ENCODE measurements at places on chromosomes 3 and 15.

- no peak for DNase-seq
Observed at GRCh38 chr3:55480911-55481743, 6.0 kb downstream of the WNT5A start.

GRCh38 chr3:193734737-193735366, 141.8 kb downstream of the OPA1 start:
- no peak for DNase-seq

DNA sequence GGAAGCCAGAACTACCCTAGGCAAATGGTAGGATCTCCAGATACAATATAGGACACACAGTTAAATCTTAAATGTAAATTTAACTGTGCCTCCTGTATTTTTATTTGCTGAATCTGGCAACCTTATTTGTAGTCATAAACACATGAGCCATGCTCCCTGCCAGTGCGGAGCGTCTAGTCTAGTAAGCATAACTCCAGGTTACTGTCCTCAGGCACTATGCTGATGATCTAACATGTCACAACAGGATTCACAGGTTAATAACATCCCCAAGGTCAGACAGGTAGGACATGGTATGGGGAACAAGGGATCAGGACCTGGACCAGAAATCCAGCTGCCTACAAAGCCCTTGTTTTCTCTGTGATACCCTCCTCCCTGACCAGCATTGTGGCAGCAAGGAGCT, 305.1 kb downstream of the CACNA2D3 start:
- no peak for DNase-seq

DNA sequence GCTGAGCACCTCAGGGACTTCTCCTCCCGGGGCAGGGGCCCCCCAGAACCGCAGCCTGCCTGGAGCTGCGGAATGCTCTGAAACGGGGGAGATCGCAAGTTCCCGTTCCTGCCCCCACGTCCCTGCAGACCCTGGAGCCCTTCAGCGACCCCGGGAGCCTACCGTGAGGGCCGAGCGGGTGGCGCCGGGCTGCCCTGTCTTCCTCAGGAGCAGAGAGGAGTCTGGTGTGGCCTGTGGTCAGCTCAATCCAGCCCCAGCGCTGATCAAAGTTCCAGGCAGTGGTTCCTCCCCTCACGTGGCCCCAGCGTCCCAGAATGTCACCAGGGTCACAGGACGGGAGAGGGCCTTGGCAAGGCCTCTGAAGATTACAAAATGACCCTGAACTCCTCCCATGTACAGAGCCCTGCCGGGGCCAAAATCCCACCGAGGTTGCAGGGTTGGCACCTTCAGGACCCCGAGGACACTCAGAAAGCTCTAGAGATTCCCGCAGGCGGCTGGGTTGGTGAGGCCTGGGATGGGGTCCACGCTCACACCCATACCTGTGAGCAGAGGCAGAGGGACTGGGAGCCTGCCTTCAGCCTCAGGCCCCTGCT, at the start of gene CPN2:
TSS of gene CPN2 (minus strand) at position 249 of the 593 bp plus-strand sequence. CDS start 8,626 bp downstream, outside the sequence.
- no peak for DNase-seq

GRCh38 chr15:77569729-77570125, 63.0 kb downstream of the LINGO1 start:
- DNase-seq: no peak

- no peak for DNase-seq
Observed at GRCh38 chr3:142601713-142602112, 5.5 kb downstream of the PLS1 start.

DNA sequence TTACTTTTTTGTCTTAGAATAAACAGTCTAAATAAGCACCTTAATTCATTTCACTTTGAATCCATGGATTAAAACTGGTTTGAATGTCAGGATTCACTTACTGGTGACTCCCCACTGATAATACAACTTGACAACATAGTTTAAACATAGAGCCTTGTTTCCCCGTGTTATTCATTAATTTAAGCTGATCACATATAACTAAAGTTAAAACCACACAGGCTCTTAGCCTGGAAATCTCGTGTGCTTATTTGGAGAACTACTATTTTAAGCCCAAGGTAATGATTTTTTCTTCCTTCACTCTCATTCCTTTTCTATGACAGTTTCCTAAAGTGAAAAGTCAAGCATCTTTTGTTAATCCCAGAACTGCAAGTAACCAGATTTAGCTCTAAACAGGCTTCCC, 64.2 kb downstream of the HACD2 start:
- no peak for DNase-seq

- DNase-seq: no peak
Observed at GRCh38 chr3:183008800-183009199, 28.5 kb upstream of the DCUN1D1 start.

DNA sequence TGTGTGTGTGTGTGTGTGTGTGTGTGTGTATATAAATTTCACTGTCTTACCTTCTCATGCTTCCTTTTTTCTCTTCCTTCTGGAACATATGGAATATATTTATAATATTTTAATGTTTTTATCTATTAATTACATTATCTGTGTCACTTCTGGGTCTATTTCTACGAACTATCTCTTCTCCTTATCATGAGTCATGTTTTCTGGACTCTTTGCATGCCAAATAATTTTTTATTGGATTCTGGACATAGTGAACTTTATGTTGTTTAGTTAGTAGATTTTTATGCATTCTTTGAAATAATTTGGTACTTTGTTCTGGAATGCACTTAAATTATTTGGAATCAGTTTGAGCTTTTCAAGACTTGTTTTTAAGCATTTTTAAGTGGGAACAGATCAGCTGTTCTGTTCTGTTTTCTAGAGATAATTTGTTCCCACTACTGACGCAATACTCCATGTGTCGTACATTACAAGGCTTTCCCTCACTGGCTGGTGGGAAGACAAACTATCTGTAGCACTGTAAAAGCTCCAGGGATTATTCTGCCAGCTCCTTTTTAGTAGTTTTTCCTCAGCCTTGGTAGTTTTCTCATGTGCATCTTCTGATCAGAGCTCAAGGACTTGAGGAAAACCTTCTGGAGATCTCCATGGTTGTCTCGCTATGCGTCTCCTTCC, 302.0 kb downstream of the CLSTN2 start:
- no peak for DNase-seq

GRCh38 chr3:17195856-17196604, 311.3 kb downstream of the PLCL2 start:
- no peak for DNase-seq

DNA sequence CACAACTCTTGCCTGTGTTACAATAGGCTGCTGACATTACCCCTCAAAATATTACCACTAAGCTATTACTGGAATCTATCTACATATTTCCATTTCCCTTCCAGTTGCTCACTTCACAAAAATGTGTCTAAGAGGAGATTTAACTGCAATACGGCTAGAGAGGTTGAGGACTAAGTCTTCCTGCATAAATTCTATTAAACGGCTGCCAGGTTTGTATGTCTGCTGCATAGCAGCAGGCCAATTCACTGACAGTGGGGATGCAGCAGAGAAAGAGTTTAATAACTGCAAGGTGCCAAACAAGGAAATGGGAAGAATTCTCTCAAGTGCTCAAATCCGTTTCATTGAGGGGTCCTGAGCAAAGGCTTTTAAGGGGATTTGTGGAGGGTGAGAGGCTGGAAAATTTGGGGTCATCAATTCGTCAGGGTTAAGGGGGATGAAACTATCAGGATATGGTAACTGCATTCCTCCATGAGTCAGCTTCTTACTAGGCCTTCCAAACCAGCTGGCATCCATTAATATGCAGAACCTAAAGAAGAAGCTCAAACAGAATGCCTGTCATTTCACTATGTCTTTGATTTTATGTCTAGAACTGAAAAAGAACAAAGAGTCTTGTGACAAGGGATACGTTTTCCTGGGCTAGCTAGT, 675.6 kb downstream of the TBL1XR1 start:
- DNase-seq: no peak

DNA sequence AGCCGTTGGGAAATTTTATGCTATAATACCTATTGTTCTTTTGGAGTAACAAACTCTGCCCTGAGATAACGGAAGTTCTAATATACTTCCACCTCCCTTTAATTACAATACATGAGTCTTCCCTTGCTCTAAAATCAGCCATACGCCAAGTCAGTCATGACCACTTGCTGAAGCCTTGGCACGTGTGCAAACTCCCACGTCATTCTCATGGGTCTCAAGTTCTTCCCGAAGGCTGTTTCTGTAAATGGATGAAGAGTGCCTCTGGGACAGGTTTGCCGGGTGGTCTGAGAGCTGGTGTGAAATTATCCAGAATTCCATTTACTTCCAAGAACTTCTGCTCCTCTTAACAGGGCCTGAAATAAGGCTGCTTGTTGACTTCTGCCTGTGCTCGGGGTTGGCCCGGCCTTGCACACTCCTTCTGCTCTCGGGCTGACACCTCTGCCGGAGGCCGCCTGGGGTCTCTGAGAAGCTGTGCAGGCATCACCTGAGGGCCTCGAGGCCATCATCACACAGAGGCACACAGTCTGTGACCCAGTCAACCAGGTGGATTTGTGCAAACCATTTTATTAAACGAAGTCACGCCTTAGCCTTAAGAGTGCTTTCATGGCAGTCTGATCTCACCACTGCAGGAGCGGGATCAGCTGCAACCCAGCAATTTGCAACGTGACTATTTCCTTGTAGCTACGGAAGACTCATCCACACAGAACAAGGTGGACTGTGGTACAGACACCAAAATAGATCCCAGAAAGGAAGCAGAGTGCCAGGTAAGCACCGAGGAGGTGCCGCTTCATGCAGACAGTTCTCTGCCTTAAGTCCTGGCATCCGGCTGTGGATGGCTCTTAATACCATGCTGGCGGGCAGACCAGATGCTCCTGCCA, 120.1 kb downstream of the ADAMTS17 start:
- no peak for DNase-seq

GRCh38 chr3:76834657-76835056, 205.2 kb upstream of the ROBO2 start:
- no peak for DNase-seq

DNA sequence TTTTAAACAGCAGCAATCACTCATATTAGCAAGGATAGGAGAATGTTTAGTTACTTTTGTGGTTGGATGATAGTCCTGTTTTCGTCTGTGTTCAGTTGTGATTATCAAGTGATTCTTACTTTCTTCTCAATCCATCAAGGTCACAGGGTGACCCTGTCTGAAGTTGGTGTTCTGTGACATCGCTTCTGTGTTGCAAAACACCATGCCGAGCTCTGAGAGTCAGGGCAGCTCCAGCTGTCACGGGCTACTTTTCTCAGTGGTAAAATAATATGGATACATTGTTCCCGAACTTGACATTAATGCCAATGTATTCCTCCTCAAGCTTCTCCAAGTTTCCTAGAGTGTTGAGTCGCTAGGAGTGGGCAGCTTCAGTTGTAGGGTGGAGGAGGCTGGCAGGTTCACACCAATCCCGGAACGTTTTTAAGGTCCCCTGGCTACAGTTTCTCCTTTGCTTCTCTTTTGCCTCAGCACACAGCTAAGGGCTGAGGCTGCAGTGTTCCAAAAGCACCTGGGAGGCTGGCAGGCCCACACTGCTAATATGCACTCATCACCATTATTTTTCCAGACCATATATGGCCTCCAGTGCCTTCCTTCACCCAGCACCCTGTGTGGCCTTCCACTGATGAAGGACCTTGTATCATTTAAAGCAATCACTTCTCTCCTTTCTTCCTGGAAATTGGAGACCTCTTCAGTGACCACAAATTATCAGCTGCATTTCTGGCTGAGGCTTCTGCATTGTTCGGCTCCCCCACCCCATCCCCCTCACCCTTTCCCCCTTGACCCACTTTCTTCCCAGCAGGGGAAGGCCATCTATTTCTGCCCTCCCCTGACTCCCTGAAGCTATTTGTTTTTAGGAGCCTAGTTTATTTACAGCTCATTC, 25.8 kb downstream of the COLQ start:
- no peak for DNase-seq

All from hematopoietic multipotent progenitor cell treated with erythropoietin and hydrocortisone succinate and interleukin-3 and kit ligand, for 15 days (in vitro differentiated cells).